ENCODE measurements at places on chromosomes 3 and 15.

- DNase-seq: no peak
Observed at GRCh38 chr15:78956937-78957336, 12.1 kb upstream of the CTSH start.

- no peak for DNase-seq
Observed at GRCh38 chr3:30401971-30402370, 204.4 kb upstream of the TGFBR2 start.

GRCh38 chr3:114666623-114667022 lies 372.8 kb downstream of the TIGIT start:
- DNase-seq: no peak

DNA sequence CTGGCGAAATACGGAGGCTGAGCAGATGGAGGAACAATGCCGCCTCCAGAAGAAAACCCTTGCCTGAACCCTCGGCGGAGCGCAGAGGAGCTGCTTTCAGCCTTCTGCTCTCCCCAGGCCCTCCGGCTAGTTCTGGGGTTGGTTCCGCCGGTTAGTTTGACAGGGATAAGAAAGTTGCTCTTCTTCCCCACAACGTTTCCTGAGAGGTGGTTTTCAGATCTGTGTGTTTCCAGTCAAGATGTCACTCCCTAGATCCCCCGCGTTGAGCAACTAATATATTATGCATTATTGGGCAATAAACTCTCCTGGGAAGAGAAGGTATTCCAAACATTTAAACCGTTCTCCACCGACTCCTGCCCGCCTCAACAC lies 551 bp downstream of the NLGN1 start:
- no peak for DNase-seq

DNA sequence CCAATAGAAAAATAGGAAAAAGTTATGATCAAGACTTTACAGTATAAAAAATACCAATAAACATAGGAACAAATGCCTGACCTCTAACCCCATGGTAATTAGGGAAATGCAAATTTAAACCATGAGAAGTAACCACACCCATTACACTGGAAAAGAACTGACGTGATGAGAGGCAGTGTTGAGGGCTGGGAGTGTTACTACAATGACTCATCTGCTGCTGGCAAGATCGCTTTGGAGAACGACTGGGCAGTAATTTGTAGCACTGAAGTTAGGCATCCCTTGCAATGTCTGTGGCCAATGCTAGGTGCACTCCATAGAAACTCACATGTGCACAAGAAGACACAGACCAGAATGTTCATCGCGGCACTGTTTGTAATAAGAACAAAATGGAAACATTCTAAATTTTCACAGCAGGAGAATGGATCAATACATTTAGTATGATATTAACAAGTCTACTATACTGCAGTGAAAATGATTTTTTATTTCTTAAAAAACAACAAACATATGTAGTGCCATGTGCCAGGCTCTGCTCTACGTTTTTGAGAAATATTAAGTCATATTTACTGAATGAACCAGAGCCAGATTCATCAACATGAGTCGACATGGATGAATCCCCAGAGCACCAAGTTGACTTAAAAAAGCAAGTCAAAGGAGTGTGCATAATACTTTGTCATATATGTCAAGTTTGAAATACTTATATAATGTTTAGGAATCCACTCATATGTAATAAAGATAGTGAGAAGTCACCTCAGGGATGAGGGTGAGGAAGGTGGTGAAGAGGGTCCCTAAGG lies 37.6 kb upstream of the EPHB3 start:
- DNase-seq: no peak

GRCh38 chr15:42035435-42035761 lies 14.6 kb upstream of the PLA2G4E start:
- no peak for DNase-seq

DNA sequence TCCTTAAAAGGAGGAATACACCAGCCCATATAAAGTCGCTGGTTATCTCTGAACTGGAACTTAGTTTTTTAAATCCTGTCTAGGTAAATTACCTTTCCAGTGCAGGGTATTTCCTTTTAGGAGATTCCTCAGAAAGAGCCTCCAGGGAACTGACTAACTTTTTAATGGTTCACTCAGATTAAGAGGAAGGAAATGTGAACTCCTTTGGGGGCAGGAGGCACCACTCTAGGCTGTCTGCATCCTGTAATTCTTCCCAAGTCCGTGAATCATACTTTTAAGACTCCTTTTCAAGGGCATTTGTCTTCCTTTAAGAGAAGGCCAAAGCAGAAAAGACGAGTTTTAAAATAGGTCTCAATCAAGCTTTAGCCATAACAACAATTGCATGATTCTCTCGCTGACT lies 871.2 kb upstream of the NR2F2 start:
- DNase-seq: no peak

DNA sequence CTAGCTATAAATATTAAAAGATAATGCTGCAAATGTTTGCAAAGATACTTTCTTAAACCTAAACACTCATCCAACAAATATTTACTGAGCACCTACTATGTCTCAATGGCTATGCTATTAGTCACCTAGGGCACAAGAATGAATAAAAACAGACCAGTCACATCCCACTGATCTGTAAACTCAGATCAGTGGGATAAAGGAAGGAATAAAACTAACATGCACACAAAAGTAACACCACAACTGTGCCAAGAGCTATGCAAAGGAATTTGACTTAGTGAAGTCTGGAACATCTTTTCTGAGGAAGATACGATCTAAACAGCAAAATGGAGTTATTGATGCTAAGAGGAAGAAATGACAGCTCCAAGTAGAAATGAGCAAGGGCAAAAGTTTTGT lies 56.6 kb downstream of the CBLB start:
- no peak for DNase-seq

DNA sequence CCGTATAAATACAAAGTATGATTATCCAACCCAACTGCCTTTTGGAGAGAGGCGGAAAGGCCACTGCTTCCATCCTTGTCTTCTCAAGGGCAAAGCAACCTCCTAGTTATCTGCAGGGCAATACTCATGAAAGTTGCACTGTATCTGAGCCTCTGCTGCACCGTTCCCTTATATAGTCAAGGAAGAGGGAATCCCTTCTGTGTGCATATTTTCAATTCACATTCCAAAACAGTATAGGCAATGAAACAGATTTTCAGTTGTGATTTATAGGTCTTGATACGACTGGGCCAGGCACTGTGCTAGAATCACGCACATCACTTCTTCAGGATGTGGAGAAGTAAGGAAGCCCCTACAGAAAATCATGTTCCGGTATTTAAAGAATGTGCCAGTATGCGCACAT lies 455.7 kb downstream of the FOXP1 start:
- no peak for DNase-seq

- DNase-seq: peak; percentile 94
Observed at GRCh38 chr15:65028921-65029735, at the start of gene MTFMT. TSS of gene MTFMT (minus strand) at chr15:65029639. CDS start at chr15:65029613, 26 bp downstream.

- no peak for DNase-seq
Observed at GRCh38 chr3:127351321-127351720, 63.5 kb upstream of the PRR20G start.

DNA sequence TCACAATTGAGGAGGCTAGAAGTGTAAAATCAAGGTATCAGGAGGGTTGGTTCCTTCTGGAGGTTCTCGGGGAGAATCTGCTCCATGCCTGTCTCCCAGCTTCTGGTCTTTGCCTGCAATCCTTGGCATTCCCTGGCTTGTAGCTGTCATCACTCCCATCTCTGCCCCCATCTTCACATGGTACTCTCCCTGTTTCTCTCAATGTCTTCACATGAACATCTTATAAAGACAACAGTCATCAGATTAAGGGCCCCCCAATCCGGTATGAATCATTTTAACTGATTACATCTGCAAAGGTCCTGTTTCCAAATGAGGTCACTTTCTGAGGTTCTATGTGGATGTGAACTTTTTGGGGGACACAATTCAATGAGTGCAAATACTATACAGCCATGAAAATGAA lies 113.0 kb upstream of the GALNT15 start:
- no peak for DNase-seq
